ENCODE measurements at places on chromosomes 1 and 21.

GRCh38 chr1:217039926-217040325 is 316.7 kb upstream of the ESRRG start:
- DNase-seq, result no peak

DNA sequence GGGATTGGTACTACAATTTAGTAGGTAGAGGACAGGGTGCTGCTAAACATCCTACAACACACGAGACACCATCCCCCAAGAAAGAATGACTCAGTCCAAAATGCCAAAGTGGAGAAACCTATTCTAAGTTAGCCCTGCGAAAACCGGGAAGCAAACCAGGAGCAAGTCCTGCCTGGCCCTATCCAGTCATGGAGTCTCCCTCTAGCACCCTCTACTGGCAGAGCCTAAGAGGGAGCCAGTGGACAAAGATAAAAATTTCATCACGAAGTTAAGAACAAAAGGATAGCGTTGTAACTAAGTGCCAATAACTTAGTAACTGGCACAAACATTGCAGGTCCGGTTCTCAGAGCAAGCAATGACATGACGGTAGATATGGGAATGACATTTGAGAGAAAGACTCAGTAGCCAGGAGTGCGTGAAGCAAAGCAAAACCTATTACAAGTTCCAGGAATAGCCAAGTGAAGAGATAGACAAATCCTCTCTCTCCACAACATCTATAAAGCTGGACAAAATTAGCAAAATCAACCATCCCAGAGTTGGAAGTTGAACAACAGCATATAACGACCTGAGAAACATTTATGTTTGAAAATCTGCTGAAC is 383.5 kb downstream of the OMA1 start:
- no peak for DNase-seq

GRCh38 chr1:151284013-151284577 is 2.0 kb downstream of the ZNF687 start:
- DNase-seq, result no peak

DNA sequence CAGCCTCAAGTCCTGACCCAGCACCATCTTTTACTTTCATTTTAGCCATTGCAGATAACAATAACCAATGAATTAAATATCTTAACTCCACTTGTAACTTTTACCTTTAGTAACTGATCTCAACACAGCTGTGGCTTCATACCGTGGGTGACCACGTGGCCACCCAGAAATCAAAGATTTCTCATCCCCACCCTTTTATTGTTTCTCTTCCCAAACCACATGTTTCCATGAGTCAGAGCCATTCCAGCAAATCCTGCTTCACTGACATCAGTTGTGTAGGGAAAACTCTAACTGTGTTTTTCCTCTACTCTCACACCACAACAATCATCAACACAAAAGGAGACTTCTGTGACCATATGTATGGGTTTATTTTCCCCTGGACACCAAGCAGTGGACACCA is 25.1 kb upstream of the BRDT start:
- no peak for DNase-seq

- no peak for DNase-seq
Measured at GRCh38 chr1:230857822-230858221, 10.5 kb downstream of the C1orf198 start.

- DNase-seq, result no peak
Measured at GRCh38 chr1:72693899-72694298, 411.6 kb upstream of the NEGR1 start.

DNA sequence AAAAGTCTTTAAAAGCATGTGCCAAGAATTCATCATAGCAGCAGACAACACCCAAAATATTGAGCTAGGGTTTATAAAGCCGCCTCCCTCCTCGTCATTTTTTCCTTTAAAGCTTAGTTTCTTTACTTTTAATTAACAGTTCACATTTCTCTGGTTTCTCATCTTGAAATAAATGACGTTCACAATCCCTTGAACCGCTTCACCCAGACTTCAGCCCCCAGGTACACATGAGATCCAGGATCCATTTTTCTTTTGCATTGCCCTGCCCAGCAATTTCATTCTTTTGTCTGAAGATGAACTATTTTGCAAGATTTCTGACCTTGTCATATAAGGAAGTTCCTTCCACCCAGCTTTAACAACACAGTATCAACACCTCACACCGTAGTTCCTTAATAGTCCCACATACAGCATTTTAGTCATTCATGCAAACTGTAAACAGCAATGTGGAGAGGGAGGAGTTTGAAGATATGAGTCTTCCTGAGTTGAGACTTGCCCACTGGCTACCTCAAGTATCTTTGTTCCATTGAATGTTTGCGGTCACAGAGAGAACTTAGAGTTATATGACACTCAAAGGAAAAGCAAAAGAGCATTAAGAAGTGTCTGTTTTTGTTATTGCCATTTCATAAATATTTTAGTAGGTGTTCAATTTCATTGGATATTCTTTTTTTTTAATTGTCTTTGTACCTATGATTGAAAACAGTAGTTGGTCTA is 35.3 kb upstream of the CACYBP start:
- DNase-seq, result peak; percentile 83

- DNase-seq, result no peak
Measured at GRCh38 chr1:210447456-210448057, 118.9 kb downstream of the HHAT start.

GRCh38 chr1:25540750-25541342 is 2.6 kb upstream of the LDLRAP1 start:
- DNase-seq, result no peak

- no peak for DNase-seq
Measured at GRCh38 chr1:222331340-222331739, 216.6 kb downstream of the HHIPL2 start.

- no peak for DNase-seq
Measured at GRCh38 chr1:2492091-2492490, 16.0 kb downstream of the PLCH2 start.

DNA sequence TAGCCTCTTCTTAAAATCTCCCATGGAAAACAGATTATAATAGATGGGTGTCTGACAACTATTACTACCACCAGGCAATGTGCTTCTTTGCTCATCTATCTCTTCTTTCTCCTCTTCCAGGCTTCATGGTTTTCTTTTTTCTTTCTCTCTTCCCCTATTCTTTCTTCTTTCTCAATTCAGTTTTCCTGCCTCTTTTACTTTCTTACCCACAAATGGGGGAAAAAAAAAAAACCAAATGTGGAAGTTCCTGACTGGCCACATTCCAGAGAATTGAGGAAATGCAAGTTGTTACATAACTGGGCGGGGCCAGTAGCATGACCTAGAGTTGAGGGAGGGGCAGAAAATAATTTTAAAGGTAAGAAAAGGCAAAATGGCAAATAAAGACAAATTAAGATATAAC is 10.9 kb upstream of the SMG7 start:
- DNase-seq, result no peak

GRCh38 chr1:32337855-32338636 is 2.0 kb upstream of the MARCKSL1 start:
- DNase-seq, result no peak

- DNase-seq, result no peak
Measured at GRCh38 chr1:59178339-59179187, 118.3 kb upstream of the FGGY start.

DNA sequence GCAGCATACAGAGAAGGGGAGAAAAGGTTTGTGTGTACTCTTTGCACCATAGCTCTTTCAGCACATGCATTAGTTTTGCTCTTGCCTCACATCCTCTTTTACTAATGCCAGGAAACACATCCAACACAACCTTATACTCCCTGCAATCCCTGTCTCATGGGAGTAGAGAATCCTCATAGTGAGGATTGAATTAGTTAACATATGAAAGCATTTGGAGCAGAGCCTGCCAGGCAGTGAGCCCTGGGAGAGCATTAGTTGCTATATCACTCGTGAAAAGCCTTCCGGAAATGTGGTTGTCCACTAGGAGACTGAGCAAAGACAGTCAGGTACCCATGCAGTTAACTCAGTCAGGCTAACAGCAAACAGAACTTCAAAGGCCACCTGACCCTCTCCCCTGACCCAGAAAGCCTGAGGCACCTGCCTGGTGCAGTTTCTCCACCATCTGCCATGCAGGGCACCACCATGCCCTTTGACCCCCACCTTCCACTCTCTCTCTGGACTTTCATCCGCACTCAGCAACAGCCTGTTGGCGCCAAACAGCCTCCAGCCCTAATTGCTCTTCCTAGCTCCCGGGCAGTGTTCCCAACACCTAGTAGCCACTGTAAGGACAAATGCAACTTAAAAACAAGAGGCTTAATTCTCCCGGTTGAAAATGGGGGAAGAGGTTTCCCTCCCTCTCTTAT is 14.9 kb upstream of the AGT start:
- no peak for DNase-seq

DNA sequence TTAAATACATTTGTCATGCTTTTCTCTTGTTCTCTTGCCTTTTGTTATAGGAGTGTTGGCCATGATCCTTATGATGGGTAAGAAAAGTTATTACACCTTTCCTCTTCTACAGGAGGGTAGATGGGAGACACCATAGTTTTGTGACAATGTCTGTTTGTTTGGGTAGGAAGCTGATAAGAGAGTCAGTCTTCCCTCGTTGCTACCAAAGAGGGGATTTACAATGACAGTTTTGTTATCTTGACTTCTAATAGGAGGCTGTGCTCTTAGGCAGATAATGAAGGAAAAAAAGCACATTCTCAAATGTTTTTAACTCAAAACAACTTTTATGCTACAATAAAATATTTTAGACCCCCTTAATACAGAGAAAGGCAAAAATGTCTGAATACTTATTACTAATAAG is 48.0 kb upstream of the WLS start:
- DNase-seq, result no peak

DNA sequence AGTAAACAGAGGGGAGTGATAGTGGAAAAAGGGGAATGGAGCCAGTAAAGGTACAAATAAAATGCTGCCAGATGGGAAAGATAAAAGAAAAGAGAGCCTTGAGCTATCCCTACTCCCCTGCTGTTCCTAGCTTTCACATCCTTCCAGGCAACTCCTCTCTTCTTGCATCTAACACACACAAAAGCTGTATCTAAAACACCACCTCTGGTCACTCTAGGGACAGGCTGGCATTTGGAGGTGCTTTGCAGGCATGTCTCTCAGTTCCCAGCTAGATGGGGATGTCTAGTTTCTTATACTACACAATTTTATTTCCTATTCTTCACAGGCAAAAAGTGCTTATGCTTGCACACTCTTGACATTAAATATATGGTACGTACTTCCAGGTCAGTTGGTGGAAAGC is 185.1 kb upstream of the ST6GALNAC5 start:
- DNase-seq, result no peak

GRCh38 chr1:245085508-245086095 is 69.2 kb upstream of the KIF26B start:
- DNase-seq, result no peak

DNA sequence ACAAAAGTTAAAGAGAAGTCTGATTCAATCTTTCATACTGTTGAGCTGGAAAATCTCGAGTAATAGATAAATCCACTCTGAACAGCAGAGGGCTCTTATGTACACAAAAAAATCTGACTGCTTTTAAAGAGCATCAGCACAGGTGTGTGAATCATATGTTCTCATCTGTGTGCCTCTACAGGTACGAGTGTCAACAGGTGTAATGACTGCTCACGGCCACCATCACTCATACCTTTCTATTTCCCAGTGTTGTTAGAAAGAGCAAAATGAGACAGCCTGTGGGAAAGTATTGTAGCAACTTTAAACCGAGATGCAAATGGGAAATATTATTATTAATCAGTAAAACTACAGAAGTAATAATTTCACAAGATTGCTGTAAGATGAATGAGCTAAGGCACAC is 49.0 kb upstream of the SCAF4 start:
- peak; percentile 48 for DNase-seq

GRCh38 chr21:42250422-42251403 is 31.8 kb downstream of the ABCG1 start:
- DNase-seq, result no peak

GRCh38 chr21:36806103-36806502 is 107.2 kb downstream of the SIM2 start:
- DNase-seq, result no peak

DNA sequence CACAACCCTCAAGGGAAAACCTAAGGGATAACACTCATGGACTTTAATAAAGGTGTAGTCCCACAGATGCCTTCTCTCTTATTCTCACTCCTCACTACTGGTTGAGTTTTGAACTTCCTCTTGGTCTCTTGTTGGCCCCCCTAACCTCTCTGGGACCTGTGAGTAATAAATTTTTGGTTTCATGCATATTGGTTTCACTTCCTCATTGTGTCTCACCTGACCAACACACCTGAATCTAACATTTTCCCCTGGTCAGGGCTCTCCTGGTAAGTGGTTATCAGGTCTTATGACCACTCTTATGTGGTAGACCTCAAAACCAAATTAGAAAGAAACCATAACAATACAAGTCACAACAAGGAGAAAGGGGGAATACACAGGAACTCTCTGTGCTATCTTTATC is 60.5 kb upstream of the PRMT6 start:
- no peak for DNase-seq

- no peak for DNase-seq
Measured at GRCh38 chr1:107318932-107319331, 178.1 kb downstream of the NTNG1 start.

- no peak for DNase-seq
Measured at GRCh38 chr1:54256522-54257345, 56.8 kb downstream of the MRPL37 start.

DNA sequence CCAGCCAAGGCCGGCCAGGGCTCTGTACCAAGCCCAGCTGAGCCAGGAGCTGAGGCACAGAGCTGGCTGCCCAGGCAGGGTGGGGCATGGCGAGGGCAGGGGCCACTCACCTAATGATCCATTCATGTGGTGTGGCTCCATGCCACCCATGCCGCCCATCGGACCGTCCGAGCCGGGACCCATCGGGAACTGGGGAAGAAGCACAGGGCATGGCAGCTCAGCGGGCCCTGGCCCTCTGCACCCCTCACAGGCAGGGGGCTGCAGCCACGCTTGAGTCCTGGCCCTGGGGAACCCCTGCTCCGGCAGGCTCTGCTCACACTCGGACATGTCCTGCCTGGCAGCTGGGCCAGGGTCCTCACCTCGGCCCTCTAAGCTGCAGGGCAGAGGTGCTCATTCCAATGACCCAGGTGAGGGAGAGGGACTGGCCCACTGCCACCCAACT is 28.7 kb downstream of the MRPL37 start:
- DNase-seq, result no peak

DNA sequence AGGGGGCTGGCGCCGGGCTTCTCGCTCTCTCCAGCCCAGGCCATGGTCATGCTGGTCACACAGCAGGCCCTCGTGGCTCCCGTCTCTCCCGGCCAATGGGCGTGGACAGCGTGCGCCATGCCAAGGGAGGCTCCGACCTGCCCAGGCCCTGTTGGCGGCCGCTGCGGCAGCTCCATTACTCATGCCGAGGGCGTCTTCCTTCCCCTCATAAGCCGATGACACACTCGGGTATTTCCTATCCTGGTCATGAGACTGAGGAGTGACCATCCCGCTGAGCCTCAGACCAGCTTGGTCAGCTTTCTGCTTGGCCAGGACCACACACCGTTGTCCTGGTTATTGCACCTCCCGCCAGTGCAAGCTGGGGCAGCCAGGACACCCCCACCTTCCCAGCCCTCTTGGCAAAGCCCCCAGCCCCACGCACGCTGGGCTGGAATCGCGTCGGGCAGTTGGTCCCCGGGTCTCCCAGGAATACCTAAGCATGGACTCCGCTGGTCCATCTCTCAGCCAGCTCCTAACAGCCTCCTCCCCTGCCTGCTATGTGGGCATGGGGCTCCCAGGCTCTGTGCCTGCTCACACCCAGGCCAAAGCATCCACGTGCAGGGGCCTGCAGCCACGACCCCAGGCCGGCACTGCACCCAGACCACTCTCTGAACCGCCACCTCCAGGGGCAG is 49.8 kb downstream of the ARHGEF16 start:
- DNase-seq, result no peak

Measured in DMS79 treated with DMSO at 0.1 percent for 48 hours (cell line).